ENCODE measurements at places on chromosomes 1 and 21.
A peak's percentile ranks its signal among the peaks of the same experiment; 100 is the strongest.

GRCh38 chr21:37699024-37699775, 217.1 kb downstream of the KCNJ6 start:
- no peak for DNase-seq

DNA sequence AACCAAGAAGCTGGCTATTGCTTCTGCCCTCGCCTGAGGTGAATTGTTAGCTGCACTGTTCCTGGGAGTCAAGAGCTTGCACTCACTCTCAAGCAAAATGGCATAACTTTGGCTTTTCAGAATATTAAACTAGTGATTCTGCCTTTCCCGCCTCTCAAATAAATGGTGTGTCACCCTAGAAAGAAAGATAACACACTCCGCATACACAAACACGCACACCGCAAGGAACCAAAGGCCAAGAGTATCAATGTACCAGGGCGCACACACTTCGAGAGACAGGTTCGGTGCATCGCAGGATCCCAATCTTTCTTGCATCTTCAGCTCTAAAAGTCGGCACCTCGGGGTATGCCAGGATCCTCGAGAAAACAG, 470 bp upstream of the RTCA start:
- DNase-seq = no peak

DNA sequence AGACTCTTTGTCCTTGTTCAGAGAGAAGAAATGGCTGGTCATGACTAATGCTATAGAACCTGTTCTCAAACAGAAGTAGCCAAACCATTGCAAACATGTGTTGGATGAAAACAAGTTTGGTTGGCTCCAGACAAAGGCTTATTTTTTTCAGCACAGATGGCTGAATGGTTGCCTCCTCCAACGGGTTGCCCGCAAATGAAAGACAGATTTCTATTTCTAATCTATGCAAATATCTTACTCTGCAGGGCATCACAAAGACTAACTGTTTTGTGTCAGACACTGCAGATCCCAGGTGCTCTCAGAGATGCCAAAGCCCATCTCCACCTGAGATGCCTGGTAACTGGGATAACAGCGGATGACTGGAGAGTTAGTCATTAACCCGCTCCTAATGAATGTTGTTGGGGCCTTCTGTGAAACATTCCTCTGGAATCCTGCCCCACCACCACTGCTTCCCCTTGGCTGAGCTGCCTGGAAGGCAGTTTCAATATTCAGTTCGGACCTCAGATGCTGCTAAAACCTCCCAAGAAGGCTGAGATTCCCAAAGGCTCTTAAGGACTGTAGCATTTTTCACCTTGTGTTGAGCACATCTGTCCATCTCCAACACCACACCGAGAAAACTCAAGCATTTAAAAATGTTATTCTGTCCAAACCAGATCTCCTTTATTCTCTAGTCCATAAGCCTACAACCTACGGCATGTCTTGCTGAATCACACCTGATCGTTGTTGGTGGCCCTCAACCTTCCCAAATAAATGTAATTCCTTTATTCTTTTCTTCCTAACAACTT, 104.4 kb downstream of the PTPN14 start:
- DNase-seq = peak; percentile 17

DNA sequence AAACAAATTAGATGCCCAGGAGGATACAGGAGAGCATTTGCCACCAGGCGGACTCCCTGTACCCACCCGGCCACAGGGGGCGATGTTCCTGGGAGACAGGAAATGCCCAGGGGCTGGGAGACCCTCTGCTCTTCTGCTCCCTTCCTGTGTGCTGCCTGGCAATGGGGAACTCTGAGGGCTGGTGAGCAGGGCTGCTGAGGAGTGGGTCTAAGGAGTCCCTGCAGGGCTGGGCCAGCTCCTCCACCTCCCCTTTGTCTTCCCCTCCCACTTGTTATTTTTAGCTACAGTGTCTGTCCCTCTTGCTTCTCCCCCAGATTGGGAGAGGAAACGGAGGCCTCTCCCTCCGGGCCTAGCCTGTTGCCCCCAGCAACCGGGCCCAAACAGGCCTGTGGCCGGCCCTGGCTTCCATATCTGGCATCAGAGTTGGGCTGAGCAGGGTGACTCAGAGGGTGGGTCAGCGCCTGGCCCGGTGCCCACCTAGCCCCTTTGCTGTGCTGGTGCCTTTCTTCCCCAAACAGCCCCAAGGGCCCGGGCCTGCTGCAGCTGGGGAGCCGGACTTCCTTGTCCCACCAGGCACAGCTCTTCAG, 11.6 kb downstream of the LMNA start:
- no peak for DNase-seq

DNA sequence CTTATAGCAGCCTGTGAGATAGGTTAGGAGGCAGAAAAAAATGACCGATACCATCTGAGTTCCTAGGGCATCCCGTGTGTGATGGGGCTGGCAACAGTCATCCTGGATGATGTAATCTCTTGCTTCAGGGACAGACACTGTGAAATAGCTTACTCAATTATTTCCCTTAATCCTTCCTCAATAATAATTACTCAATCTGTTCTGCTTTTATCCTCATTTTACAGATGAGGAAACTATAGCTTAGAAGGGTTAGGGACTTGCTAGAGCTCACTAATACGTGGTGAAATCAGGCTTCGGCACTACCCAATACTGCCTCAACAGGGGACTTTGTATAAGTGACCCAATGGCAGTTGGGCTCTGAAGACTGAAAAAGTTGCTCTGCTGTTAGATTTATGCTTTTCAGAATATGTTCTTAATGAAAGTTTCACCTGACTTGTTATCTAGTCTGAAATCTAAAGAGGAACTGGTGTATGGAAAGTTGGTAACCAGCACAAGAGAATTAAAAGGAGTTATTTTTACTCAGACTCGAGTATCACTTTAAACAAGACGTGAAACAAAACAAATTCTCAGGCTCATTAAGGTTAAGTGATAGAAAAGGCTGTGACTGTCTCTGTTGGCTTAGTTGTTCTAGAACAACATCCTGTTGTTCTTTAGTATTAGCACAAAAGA, 14.4 kb downstream of the CD55 start:
- no peak for DNase-seq

- DNase-seq = no peak
Measured at GRCh38 chr1:242448910-242449645, 75.4 kb downstream of the PLD5 start.

All from NCI-H2171 (cell line).